Smooth muscle cell of the brain vasculature (primary cell): ENCODE measurements at places on chromosomes 3 and 15.

GRCh38 chr3:133489466-133490085 lies 83.9 kb upstream of the CDV3 start:
- DNase-seq: no peak

GRCh38 chr3:10160346-10160745 lies 4.4 kb upstream of the IRAK2 start:
- DNase-seq: no peak

DNA sequence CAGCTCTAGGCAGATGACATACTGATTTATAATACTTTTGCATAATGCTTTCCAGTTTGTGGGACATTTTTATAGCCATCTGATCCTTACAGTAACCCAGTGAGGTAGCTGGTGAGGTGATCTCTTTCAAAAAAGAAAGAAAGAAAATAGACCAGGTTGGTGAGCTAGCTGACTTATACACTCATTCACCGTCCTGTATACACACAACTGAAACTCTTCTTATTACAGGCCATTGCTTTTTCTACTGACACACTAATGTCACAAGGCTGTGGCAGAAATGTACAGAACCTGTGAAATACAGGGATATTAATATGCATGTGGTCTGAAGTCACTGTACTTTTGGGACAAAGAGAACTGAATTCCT lies 150.2 kb upstream of the BHLHE40 start:
- DNase-seq: no peak

DNA sequence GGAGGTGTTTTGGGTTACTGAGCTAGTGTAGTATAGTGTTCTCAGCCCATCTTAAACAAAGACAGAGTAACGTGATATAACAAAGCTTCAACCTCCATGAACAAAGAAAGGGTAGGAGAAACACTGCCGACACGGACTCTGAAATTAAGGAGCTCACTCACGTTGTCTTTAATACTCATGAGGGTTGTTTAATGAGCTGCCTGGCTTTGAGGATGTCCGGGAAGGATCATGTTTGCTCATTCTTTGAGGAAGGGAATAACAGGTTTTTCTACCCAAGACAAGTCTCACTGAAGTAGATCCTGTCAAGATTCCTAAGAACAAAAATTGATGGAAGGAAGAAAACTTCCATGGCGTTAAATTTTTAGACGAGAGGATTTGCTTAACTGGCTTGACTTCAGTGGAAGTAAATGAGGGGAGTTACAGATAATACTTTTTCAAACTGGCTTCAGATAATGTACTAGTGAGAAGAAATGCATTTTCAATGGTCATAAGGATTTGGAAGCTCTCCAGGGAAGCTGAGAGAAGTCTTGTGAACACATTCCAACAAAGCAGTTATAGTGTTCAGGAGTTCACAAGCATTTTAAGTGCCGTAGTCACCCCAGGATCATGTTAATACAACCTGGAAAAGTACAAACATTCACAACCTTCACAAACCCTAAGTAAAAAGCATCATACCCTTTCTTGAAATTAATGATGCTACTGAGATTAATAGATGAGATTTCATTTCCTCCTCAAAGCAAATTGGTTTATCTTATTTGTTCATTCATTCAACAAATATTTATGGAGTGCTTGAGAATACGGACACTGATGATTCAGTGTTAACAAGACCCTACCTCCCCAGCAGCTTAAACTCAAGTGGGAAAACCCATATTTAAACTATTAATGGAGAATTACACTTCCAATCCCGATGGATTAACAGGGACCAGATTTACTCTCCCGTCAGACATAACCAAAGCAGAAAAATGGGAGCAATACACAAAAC lies 101.5 kb downstream of the SHQ1 start:
- no peak for DNase-seq

DNA sequence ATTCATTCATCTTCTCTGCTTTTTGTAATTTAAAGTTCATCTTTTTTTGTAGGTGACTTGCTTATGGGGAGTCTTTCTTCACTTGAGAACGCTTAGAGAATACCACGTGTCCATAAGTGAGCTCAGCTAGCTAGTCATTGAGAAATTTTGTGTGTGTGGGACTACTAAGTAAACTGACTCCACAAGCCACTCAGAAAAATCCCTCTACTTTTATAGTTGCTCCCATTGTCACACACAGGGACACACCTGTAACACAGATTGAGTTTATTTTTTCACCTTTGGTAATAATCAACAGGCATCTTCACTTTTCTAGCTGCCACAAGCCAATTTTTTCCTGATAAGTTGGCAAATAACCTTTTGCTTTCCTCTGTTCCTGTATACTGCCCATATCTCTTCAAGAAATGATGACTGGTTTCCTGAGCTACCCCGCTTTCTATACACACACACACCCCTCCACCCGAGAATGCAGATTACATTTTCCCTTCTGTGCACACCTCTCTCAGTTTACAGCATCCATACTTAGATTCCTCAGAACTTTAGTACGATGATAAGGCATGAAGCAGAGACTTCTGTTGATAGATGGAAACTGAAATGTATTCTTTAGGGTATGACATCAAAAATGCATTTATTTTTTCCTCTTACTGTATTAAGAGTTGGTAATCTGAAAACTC lies 4.6 kb downstream of the TSC22D2 start:
- no peak for DNase-seq

DNA sequence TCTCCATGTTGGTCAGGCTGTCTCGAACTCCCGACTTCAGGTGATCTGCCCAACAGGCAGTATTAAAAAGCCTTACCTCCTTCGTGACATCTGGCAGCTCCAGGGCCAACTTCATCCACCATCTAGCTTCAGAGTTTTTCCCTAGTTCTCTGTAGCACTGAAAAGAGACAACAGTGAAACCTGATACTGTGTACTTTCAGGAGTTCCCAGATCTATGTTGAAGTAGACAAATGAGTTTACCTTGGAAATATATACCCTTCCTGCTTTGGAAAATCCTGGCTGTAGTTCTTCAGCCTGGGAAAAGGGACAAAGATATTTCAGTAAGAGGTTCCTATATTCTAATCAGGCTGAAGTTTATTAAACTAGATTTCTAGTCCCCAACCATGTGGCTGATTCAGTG lies 18.0 kb downstream of the RMDN3 start:
- DNase-seq: no peak

GRCh38 chr15:74231475-74231874 lies 4.7 kb upstream of the CCDC33 start:
- DNase-seq: no peak

- DNase-seq: no peak
These were observed 2.0 kb downstream of the XRN1 start for GRCh38 chr3:142445816-142446254.

DNA sequence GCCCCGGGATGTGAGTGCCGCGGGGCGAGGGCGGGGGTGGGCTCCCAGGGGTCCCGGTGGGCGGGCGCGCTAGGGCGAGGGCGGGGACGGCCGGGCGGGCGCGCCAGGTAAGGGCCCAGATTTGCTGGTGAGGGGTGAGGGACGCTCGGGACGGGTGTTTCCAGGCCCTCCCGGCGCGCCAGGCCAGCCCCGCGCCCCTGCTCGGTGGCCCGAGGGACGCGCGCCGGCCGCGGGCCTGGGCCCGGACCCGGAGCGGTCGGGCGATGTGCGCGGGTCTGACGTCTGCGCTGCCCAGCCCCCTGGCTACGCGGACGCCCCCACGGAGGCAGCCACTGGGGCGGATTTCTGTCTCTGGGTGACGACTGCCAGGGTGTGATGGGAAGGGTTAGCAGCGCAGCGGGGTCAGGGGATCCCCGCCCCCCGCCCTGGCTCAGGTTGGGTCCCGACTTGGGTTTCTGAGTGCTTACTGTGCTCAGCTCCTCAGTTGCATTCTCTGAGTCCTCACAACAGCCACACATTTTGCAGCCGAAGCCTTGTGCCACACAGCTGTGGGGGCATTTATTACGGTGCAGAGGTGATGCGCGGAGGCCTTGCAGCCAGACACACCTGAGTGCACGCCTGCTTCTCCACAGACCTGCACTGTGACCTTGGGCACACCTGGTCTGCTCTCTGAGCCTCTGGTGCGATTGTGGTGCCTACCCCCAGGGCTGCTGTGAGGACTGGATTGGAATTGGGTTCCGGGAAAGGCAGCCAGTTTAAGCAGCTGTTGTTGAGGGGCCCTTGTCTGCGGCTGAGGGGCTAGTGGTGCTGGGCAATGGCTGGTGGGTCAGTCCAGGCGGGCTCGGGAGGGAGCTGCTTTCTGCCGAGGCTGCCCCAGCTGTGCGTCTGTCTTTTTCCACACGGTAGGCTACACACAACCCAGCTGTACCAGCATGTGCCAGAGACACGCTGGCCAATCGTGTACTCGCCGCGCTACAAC lies 523 bp downstream of the HDAC11 start:
- no peak for DNase-seq

DNA sequence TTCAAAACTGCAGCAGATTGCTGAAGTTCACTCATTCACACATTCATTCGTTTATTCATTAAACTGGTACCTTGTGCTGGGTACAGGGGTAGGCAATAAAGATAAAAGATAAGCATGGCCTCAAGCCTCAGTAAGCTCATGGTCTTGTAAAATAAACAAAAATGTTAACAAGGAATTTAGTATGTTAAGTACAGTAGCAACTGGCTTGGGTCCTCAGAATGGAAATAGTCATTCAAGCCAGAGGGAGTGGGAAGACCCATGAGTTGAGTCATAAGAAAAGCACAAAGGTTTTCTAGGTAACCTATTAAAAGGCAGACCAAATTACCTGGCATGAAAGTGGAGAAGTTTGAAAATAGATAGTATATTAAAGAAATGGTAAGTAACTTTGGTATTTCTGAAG lies 163.3 kb downstream of the CDIN1 start:
- no peak for DNase-seq

DNA sequence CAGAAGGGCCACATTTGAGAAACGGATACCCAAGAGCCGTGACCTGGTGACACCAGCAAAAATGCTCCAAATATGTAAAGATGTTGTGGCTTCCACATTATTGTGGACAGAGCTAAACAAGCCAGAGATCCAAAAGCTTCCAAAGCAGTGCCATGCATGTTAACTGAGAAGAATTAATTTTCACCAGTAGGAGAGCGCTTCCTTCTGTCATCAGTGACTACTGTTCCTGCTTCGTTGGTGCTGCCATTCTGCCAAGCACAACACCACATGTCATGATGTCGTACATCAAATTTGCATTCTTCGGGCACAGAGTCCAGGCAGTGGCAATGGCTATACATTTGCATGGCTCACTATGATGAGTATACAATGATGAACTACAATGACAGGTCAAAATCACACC lies 19.1 kb upstream of the CHST2 start:
- no peak for DNase-seq

DNA sequence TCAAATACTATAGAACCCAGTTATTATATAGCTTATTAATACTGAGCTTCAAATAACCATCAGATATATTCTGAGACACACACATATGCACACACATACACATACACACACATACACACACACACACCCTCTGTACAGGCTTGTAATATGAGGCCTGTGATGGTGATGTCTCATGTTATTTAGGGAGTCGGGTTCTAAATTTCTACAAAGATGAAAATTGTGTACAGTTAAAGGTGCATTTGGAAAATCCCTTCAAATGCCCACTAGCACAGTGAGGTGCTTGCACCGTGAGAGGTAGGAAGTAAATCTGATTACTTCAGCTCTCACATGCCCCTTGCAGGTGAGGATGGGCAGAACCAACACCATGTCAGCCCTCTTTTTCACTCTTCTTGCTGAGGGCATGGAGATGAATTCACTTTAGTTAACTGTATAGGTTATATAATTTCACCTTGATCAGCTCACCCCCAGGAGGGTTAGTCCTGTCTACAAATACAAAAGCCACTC lies 294.5 kb upstream of the PROK2 start:
- no peak for DNase-seq

- DNase-seq: no peak
These were observed 76.2 kb upstream of the OXTR start for GRCh38 chr3:8845641-8846040.

GRCh38 chr3:46900356-46900755 lies 22.8 kb downstream of the PTH1R start:
- no peak for DNase-seq

- no peak for DNase-seq
These were observed 8.8 kb downstream of the CRYBG3 start for GRCh38 chr3:97830638-97831037.

GRCh38 chr3:21447476-21448151 lies 303.4 kb downstream of the ZNF385D start:
- no peak for DNase-seq

DNA sequence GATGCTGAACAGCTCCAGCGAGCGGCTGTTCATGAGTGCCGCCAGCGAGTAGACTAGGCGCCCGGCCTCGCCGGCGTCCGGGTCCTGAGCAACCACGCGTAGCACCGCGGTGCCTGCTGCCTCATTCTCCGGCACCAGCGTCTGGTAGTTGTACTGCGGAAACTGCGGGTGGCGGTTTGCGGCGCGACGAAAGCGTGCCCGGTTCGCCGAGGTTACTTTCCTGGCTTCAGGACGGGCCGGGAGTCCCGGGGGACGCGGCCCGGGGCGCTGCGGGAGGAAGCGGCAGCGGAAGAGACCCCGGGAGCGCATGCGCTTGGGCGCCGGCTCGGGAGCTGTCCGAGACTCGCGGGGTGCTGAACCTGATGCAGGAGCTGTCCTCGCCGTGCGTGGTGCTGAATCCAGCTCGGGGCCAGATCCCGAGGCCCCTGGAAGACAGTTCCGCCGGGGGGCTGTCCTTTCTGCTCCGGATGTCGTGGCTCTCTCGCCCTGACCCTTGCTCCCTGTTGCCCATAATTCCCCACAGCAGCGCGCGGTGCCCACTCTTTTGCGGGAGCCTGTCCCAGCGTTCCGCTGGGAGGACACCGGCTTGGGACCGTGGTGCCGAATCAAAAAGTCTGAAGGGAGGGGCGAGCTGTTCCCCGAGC lies 1.1 kb downstream of the CELSR3 start:
- no peak for DNase-seq

- no peak for DNase-seq
These were observed 9.0 kb upstream of the STRIT1 start for GRCh38 chr3:155302481-155302880.

DNA sequence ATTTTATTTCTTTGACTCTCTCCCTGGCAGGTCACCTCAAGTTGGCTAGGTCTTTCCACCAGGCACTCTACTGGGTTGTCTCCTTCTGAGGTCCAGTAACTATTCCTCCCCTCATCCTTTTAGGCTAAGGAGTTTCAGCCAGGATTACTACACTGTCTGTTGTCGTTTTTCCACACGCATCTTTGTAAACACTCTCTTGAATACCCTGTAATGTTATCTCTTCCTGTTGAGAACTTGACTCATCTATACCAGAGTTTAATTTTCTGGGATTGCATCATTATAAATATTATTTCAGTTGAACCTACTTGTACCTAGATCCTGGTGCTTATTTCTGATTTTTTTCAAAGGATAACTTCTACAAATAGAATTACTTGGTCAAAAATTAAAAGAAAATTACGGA lies 138.3 kb downstream of the SQOR start:
- DNase-seq: no peak

DNA sequence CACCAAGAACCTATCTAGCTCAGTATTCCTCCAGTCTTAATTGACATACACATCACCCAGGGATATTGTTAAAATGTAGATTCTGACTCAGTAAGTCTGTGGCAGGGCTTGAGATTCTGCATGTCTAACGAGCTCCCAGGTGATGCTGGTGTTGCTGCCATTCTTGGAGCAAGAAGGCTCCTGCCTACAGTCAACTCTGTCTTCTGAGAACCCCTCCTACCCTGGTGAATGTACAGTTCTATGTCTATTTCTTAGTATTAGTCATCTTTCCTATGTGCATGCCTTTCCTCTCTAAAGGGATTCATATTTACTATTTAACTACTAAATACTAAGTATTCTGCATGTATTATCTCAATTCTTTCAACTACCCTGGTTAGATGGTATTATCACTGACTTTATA lies 268.7 kb downstream of the EDEM1 start:
- no peak for DNase-seq

- DNase-seq: no peak
These were observed 340.2 kb upstream of the IGF1R start for GRCh38 chr15:98308117-98308516.
